Right ventricle myocardium inferior (tissue), 1 donor: ENCODE measurements at places on chromosomes 1 and 21. TPM values are rescaled to one million over a fixed set of nuclear protein-coding genes. Genes with fewer than 3 reads are reported as not detected.
A peak's percentile ranks its signal among the peaks of the same experiment; 100 is the strongest.

- no peak for DNase-seq
These were observed 41.6 kb downstream of the MATN1 start for GRCh38 chr1:30681782-30682181.

ANGPTL3 gene
- total RNA-seq = not detected

- DNase-seq = peak; percentile 41
These were observed 36.1 kb downstream of the TRIM11 start for GRCh38 chr1:228370439-228370940.

GRCh38 chr1:216531263-216532239, 108.3 kb upstream of the USH2A start:
- DNase-seq = no peak

DNA sequence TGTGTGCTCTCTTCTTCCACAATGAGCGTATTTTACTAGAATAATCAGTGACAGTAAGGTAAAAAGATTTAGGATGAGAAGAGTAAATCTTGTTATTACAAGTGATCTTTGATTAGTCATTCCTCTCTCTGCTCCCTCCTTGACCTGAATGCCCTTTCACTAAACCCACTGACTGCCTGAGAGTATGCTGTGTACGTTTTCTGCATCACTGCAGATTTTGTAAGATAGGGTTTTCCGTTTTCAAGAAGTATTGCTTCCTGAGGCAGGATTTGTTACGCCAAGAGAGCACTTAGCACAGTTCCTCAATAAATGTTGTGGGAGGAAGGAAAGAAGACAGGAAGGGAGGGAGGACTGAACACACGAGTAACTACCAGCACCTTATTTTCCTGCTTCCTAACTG, 7.7 kb upstream of the LAMB3 start:
- DNase-seq = no peak

GRCh38 chr1:20709868-20710267, 7.9 kb downstream of the KIF17 start:
- peak; percentile 51 for DNase-seq

SNRPE gene
- 63.1 TPM for total RNA-seq

DNA sequence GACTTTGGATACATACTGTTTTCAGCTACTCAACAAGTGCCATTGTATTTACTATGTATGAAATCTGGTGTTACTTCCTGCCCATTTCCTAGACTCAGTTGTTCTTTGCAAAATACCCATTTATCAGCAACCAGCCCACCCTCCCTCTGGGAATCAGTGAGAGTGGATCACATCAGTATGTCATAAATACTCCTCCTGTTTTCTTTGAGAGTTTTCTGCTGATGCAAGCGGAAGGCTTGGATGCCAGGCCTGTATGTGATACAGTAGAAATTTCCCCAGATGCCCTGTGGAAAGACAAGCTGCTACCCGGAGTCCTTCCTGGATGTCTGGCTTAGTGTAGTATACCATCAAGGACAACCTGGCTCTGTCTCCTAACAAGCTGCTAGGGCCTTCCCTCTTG, 2.4 kb upstream of the PTPRC start:
- no peak for DNase-seq

HORMAD1 gene
- total RNA-seq = not detected

DNA sequence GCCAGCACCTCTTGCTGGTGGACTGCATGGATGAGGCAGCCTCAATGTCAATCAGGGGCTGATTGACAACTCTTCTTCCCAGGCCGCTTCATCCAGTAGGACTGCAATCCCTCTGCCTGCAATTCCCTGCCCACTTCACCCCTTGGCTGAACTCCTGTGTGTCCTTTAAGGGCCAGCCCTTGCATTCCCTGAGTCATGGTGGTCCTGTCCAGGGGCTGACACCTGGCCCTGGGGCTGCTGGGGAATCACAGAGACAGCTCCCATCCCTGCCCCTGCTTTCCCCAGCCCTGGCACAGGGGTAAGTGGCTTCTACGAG, 4.6 kb upstream of the EPS8L3 start:
- DNase-seq = peak; percentile 51

DNA sequence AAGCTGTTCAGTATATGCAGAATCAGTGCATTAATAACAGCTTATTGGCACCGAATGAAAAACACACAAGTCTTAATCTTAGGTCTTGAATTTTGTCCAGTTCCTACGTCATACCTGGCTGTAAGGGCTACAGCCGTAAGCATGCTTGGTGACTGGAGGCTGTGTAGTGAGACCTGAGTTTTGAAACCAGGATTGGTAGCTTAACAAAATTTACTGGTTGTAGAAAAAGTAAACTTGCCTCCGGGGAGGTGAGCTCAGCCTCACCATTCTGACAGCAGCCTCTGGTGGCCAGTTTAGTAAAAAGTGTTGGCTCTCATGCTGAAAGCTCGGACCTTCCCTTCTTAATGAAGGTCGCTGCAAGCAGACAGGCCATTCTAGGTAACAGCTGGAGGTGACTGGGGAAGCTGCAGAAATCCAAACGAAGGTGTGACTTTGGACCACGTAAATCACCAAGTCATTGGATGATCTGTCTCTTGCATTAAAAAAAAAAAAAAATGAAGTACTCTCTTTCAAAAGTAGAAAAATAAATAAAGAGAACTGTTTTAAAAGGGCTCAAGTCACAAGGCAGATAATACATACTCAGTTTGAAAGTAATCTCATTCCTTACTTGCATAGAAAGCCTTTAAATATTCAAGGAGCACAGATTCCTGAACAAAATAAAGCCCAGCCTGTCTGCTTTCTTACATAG, 48.9 kb downstream of the HLCS start:
- DNase-seq = no peak

OR2G6 gene
- not detected for total RNA-seq
